ENCODE measurements at places on chromosomes 12 and 14.

- DNase-seq, result peak; percentile 79
These were observed 21.0 kb upstream of the PSMC1 start for GRCh38 chr14:90235179-90235976.

DNA sequence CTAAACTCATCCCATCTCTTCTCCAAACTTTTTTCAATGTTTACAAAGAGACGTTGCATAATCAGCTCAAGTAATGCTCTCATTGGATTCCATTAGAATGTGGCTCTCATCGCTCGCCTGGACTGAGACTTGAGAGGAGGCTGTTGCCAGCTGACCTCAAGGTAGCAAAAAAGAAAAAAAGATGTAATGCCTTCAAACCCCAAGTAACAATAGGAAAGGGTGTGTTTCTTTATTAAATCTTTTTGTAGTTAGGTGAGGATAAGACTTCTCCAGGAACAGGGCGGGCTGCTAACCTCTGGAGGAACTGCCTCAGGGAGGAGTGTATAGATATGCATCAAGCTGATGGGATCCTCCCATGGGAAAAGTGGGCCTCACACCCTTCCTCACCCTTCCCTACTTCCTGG is 956 bp upstream of the PTHLH start:
- no peak for DNase-seq

DNA sequence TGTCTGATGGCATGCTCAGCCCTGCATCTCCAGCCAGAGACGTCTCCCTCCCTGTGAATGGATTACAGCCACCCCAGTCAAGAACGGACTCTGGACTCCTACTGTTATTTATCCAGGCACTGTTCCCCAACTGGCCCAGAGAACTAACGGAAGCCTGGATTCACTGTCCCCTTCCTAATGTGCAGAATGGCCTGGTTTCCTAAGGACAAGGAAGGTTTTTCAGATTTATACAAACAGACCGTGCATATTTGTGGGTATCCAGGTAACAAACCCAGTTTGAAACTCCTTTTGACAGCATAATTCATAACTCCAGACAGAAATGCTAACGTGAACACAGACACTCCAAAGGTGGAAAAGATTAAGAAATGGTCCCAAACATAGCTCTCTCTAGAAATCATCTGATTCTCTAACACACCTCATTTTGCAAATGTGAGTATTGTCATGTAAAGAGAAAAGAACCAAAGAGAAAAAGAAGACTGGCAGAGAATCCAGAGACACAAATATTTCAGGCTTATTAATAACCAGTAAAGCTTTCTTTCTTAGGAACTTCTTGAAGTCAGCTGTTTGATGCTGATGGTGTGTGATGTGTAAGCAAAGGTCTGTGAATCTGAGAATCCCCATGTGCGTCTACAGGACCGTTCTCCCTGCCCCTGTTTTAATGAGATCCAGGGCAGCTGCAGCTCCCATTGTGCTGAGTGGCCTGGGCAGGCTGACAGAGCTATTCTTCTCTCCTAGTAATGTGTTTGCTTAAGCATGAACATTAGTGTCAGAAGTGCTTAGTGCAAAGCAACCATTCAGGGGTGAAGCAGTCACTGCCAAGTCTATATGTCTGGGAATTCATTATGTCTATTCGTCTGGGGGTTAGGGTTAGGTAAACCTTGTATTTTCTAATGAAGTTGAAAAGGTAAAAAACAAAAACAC is 86.8 kb upstream of the HIF1A start:
- DNase-seq, result no peak

GRCh38 chr12:25124493-25124892 is 70.5 kb downstream of the DNAI7 start:
- no peak for DNase-seq

DNA sequence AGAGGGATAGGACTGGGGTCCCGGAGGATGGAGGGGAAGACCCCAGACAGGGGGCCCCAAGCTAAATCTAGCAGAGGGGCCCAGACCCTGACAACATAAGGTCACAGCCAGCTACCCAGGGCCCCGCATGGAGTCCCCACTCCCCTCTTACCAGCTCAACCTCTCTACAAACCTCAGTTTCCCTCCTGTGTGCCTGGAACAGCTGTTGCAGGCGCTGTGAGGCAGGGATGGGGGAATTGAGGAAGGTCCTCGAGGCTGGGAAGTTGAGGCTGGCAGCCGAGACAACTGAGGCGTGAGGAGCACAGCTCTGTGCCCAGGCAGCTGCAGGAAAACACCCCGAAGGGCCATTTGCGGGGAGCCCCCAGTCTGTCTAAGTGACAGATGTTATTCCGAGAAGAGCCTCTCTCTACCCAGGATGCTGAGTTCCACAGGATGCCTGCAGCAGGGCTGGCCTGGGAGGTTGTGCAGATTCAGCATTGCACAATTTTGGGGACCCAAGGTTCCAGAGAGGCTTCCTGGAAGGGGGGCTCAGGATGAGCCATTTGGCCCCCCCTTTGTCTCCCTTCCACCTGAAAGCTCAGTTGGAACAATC is 42.7 kb upstream of the NCOR2 start:
- no peak for DNase-seq

DNA sequence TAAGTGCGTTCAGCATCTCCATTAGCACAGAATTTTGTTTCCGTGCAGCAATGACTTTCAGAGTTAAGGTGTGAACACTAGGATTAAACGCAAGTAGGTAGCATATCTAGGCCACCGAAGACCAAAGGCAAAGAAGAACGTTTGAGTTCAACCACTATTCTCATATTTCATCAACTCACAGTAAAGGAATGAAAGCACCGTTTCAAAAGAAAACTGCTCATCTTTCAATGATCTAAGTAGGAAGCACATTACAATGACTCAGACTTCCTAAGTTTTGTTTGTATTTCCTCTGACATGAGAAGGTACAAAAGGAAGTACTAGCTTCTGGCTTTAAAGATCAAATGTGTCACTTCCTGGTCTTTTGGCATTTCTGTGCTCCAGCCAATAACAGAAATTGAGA is 57.6 kb downstream of the ACADS start:
- DNase-seq, result no peak

GRCh38 chr14:33954016-33954598 is 3.2 kb upstream of the EGLN3 start:
- DNase-seq, result no peak

GRCh38 chr12:66905201-66905600 is 226.3 kb upstream of the GRIP1 start:
- DNase-seq, result no peak

DNA sequence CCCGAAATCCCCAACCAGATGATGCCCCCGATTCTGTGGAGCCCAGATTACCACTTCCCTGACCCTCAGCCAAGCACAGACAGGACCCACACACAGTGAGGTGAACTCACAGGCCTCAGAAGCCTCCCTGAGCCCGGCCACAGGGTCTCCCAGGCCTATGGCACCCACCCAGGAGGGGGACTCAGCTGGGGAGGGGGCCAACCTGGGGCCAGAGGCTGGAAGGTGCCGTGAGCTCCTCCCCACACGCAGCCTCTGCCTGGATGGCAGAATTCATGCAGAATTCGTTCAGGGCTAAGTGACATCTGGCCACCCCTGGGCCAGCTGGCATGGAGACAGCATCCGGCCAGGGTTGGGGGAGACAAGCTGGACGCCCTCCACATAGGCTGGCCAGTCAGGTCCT is 11.8 kb downstream of the TMEM179 start:
- DNase-seq, result peak; percentile 36

- no peak for DNase-seq
These were observed 34.3 kb upstream of the TXNRD1 start for GRCh38 chr12:104181313-104181712.

DNA sequence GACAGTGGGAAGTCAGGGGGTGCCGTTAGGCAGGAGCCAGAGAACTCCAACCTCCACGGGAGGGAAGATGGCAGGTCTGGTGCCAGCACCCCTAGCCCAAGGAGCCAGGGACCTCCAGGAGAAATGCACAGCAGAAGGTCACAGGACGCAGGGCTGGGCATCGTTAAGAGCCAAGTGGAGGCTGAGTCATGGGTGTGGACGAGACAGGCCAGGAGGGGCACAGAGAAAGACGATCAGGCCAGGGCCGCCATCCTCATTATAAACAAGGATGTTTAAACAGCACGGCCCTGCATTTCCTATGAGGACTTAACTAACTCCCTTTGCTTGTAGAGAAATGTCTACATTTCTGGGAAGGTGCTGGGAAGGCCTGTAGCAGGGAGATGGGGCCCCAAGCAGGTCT is 77.9 kb upstream of the FZD10 start:
- no peak for DNase-seq
